Pulmonary artery endothelial cell (primary cell): ENCODE measurements at places on chromosomes 12 and 14. TPM values are rescaled to one million over a fixed set of nuclear protein-coding genes. Genes with fewer than 3 reads are reported as not detected.

EFS gene
- not detected in 2 replicates for total RNA-seq

RBP5 gene
- not detected in 2 replicates for total RNA-seq

CD27 gene
- total RNA-seq = not detected in 2 replicates

DNAI7 gene
- total RNA-seq = not detected in 2 replicates

ERP27 gene
- 0.14 and 0.33 TPM in 2 replicates for total RNA-seq

ABCD2 gene
- total RNA-seq = under 0.01 TPM in 1 of 2 replicates, not detected in the other

TSPAN19 gene
- 0.07 and 0.14 TPM in 2 replicates for total RNA-seq

AJUBA gene
- 66.8 and 72.2 TPM in 2 replicates for total RNA-seq

ASIC1 gene
- total RNA-seq = 0.14 and 0.59 TPM in 2 replicates

DNA sequence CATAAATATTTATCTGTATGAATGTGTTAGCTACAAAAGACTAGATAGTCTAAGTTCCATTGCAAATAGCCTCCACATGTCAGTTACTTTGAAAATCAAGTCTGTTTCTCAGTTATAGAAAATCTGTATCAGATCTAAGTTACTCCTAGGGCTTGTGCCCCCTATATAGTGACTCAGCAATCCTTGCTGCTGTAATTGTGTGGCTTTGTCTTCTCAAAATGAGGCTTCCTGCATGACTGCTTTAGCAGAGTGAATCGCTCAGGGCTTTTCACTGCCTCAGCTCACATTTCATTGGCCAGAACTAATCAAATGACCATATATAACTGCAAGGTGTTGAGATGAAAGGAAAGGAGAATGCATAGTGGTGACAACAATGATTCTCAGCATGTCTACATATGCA lies 552.2 kb upstream of the STXBP6 start:
- no peak for DNase-seq

- DNase-seq = no peak
Observed at GRCh38 chr12:121162384-121162783, 29.7 kb downstream of the P2RX7 start.

- no peak for DNase-seq
Observed at GRCh38 chr12:1635301-1636095, 6.5 kb downstream of the WNT5B start.

DNA sequence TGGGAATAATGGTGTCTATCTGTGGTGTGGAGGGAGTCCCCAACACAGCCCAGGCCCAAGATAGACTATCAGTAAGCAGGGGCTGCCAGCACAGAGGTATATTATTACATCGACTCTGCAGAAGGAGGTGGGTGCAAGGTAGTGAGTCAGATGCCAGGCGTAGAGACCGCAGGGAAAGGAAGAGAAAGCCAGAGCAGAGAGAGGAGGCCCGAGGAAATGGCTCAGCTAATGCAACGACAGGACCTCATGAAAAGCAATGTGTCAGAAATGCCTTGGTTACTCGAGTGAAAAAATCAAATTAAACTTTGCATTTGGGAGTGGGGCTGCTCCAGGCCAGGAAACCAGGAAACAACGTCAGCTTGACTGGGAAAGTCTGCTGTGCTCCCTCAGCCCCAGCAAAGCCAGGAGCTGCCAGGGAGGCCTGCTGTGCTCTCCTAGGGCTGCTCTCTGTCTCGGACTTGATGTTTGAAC lies 173.2 kb downstream of the SUDS3 start:
- no peak for DNase-seq

- peak; percentile 51 for DNase-seq
Observed at GRCh38 chr12:64826234-64826633, 1.8 kb downstream of the TBC1D30 start.

GRCh38 chr12:64025174-64025958 lies 180.9 kb downstream of the SRGAP1 start:
- DNase-seq = no peak

DNA sequence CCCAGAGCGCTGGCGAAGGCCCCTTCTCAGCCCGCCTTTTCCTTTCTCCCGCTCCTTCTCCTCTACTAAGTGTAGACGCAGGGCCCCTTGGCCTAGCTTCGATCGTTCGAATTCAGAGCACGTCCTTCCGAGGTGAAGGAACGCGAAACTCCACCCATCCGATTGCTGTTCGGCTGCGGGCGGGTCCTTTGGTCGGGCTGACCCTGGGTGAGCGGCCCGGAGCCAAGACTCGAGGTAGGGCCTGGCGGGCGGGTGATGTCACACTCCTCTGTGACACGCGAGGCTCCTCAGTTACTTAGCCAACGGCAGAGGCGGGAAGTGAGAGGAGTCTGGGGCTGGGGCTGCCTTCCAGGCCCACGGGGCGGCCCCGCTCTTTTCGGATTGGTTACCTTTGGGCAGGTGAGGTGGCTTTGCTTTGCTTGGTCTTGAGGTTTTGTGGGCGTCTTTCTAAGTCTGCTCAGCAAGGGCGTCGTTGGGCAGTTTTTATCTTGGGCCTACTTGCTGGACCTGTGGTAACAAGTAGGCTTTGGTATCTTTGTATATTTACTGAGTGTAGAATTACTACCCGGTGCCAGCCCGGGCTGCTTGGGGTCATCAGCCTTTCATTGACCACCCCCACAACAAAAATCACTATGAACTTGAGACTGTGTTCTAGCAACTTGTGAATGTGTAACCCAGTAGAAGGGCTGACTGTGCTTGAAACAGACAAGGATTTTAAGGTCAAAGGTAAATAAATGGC lies 694 bp downstream of the TMBIM6 start:
- peak; percentile 60 for DNase-seq

DNA sequence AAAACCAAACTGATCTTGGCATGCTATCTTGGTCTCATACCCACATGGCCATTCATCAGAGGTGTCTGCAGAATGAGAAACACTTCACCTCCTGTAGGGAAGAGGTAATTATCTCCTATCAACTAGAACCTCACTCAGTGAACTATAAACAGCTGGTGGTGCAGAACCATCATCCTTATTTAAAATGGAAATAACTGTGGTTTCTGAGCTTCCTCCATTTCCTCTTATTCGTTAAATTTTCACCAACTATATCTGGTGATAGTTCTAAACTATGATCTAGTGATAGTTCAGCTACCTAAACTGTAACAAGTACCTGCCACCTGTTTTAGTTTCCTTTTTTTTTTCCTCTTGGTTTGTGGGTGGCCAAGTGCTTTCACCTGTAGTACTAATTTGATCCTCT lies 218.5 kb downstream of the FUT8 start:
- no peak for DNase-seq

DNA sequence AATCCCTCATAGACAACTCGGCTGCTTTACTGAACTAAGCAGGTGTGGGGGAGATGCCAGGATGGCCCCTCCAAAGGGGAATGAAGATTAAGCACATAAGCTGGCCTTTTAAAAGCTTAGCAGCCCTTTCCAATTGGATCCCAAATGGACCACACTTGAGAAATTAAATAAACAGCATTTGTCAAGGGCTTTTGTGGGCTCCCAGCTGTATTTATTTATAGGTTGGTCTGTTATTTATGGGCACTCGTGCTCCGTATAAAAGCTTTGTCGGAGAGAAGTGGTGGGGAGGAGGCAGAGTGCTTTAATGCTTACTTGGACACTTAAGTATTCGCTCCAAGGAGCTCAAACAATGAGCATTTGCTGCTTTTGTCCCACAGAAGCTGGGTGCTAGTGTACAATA lies 580.2 kb downstream of the MED13L start:
- no peak for DNase-seq

GRCh38 chr14:61326146-61326545 lies 4.8 kb downstream of the PRKCH start:
- no peak for DNase-seq

DNA sequence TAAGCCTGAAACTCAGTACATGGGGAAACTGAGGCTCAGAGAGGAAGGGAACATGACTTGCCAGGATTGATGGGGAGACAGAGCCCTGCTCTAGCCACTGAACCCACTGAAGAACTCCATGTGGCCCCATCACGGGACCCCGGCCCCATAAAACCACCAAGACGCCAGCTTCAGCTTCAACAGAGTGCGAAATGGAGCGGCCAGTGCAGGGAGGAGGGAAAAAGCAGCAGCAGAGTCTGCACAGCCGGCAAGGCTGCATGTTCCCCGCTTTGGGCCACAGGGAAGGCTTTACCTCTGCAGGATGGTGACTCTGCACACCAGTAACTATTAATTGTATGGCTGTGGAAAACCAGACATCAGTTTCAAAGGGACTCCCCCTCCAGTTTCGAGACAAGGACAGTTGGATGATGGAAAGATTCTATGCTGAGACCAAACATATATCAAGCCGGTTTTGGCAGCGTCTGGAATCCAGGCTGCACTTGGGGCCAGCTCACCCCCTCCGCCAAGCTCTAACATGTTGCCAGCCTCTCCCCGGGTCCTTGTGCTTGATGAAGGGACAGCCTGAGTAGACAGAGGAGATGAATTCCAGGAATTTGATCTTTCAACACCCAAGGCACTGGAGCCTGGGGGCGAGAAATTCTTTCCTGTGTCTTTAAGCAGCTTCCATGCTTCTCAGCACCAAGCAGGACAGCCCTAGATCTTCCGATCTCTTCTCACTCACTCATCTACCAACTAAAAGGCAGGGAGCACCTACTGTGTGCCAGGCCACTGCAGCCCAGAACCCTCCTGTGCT lies 55.7 kb upstream of the BCL11B start:
- DNase-seq = no peak

DNA sequence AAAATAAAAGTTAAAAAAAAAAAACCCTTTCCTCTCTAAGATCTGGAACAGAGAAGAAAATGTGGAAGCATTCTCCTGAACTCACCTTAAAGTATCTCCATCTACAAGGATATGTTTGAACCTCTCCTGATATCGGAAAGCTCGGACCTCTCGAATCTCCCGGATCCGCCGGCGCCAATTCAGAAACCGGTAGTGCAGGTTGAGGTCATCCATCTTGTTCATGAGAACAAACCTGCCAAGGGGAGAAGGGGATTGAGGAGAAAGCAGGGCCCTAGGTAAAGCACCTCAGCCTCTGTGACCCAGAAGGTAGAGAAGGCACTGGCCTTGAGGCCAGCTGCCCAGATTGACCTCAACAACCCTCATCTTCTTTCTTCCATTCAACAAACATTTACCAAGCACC lies 2.2 kb downstream of the SPRYD3 start:
- DNase-seq = no peak

- no peak for DNase-seq
Observed at GRCh38 chr12:55940065-55940732, 9.2 kb downstream of the DGKA start.

DNA sequence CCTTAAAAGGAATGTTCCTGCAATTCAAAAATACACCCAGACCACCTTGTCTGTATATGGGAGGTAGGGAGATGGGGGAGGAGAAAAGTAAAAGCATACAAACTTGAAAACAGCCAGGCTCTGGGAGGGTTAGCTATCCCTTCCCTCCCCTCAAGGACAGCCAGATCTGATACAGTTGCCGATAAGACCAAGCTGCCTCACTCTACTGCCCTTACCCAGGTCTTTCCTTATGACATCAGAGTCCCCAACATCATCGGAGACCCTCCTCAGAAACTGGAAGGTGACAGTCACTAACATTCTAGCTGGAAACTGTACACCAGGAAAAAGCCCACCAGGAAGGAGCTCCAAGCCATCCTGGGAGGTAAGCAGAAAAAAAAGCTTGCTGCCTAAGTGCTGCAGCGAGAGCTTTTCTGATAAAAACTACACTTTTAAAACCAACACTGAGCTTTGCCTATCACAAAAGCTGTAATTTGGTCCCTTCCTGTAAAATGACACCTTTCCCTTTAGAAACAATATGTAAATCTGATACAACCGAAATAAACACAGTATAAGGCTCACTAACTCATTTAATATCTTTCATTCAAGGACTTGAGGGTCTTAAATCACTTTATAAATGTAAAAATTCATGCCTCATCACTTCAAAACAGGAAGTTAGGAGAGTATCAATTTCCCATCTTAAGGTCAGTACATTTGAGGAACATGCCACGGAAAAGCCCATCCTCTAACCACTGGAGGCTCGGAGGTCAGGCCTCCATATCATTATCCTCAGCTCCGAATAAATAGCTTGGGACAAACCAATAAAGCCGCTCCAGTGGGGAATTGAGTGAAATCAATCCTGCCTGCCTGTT lies 20.4 kb upstream of the PLEKHH1 start:
- DNase-seq = no peak

DNA sequence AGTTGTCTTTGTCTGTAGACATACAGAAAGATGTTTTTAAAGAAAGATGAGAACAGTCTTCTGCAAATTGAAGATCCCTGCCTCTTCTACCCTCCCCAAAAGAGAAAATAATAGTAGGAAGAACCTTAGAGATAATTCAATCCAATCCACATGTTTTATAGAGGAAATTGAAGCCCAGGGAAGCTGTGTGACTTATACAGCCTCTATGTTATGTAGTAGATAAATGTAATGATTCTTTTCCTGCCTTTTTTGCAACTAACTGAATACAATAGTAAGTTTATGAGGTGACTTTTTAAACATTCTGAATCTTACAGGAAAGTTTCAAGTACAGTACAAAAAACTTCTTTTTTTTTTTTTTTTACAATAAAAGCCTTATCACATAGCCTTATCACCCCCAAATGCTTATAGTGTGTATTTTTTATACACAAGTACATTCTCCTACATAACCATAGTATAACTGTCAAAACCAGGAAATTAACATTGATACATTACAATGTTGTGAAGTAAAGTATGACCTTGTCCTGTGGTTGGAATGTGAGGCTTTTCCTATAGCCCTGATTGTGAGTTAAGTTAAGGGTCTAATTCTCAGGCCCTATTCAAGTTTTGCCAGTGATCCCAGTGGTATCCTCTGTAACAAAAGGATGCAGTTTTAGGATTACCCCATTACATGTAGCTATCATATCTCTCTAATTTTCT lies 94.4 kb downstream of the FIGNL2 start:
- no peak for DNase-seq

DNA sequence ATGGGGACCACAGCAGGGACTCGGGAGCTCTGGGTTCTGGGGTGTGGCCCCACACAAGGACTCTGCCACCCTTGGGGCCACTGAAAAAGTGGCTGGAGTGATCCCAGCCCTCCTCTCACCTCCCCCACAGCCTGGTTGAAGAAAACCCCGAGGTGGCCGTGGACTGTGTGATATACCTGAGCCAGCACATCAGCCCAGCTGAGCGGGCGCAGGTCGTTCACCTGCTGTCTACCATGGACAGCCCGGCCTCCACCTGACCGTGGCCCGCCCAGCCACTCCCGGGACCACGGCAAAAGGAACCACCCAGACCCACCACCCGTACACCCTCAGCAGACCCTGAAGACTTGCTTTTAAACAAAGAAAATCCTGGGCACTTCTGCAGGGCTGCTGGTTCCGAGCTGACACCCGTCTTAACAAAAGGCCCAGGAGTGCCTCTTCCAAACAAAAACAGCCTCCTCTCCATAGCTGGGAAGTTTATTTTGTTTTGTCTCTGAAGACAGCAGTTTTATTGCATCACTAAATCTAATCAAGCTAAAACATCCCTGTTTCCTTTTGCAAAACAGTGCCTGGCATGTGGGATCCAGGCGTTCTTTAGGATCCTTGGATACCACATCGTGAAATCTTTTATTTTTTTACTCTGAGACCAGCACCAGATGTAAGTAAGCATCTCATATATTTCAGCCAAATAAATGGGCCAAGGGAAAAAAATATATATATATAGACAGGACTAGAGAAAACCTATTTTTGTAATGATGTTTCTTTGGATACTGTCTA lies 42.8 kb downstream of the FOXN4 start:
- DNase-seq = no peak

DNA sequence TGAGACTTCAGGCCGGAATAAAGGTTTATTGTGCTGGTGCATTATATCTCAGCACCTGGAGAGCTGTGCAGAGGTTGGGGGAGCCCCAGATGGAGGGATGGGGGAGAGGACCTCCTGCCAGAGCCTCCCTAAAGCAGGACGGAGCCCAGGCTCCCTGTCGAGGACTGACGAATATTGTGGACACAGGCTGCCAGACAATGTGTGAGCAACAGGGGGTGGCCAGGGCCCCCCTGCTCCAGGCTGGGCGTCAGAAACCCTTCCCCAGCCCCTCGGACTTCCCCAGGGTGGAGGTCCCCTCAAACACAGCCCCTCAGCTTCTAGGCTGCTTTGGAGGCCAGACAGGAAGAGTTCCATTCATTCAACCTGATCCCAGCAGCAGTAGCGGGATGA lies 8.0 kb downstream of the TMEM119 start:
- no peak for DNase-seq
